ENCODE measurements at places on chromosomes 6 and 20.
A peak's percentile ranks its signal among the peaks of the same experiment; 100 is the strongest.

DNA sequence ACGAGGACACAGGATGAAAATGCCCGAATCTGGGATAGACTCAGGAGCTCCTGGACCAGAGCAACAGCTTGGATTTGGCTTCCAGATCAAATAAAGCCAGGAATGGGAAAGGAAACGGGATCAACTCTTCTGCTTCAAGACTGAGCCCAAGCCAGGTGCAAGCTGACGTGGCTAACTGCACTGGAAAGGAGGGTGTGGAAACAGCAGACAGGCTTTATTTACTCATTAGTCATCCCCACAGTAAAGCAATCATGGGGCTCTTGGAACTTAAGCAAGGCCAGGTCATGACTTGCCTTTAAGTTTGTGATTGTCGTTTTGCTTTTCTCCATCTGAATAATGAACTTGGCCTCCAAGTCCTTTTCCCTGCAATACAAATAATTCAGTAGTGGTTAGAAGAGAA, 45.2 kb downstream of the KIF16B start:
- DNase-seq, result no peak

- no peak for DNase-seq
Observed at GRCh38 chr6:151760486-151760885, 47.0 kb upstream of the ESR1 start.

- no peak for DNase-seq
Observed at GRCh38 chr6:12354499-12354898, 64.3 kb downstream of the EDN1 start.

GRCh38 chr6:33863723-33864440, 60.1 kb upstream of the MLN start:
- DNase-seq, result no peak

GRCh38 chr20:47357296-47358038, 968 bp upstream of the ZMYND8 start:
- DNase-seq, result peak; percentile 93

- DNase-seq, result no peak
Observed at GRCh38 chr6:135983718-135984343, 132.3 kb downstream of the PDE7B start.

- no peak for DNase-seq
Observed at GRCh38 chr20:44931911-44932310, 22.1 kb downstream of the PABPC1L start.

GRCh38 chr20:52425701-52426100, 234.1 kb upstream of the ZFP64 start:
- DNase-seq, result no peak

DNA sequence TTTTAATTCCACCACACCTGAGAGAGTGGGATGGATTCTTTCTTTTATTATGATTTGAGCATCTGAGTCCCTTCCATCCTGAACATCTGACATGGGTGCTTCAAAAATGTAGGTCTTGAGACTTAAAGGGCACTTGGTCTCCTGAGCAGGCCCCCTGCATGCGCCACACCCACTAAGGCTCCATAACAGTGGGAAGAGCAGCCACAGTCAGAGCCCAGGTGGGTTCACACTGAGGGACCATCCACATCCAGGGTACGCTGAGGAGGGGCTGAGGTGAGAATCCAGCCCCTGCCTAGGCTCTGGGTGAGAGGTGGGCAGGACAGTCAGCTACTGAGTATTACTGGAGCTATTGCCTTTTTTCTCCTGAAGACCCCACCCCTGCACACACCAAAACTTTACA, 42.7 kb downstream of the HLA-A start:
- DNase-seq, result no peak

Data from WERI-Rb-1 (cell line).